OCI-M1 (cell line): ENCODE measurements at places on chromosomes 5 and 9.
A peak's percentile ranks its signal among the peaks of the same experiment; 100 is the strongest.

DNA sequence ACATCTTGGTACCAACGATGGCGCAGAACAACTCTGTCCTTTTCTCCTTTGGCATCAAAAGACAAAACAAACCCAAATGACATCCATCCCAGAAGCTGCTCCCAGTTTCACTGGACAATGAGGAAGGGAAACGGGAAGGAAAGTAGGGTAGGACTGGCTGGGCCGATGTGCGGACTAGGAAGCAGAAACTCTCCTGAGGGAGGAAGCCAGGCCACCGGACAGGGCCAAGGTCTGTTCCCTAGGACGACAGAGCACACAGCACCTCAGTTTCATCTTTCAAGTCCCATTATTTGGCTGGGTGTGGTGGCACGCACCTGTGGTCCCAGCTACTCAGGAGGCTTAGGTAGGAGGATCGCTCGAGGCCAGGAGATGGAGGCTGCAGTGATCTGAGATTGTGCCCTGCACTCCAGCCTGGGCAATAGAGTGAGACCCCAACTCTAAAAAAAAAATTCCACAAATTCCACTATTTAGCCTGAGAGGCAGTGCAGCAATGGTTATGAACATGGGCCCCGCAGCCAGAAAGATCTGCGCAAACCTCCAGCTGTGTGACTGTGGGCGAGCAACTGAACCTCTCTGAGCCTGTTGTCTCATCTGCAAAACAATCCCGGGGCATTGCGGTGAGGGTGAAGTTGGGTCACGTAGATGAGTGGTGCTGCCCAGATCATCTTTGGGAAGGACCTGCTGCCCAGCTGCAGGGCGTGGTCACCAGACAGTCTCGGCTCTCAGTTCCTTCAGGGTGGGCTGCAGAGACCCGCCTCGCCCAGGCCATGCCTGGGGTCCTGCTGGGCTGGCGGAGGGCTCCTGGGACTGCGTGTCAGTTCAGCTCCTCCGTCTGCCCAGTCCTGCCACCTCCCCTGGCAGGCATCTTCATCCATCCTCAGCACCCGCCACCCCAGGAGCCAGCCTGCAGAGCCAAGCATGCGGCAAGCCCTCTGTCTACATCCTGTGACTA, 101.2 kb upstream of the RAPGEF1 start:
- no peak for DNase-seq

GRCh38 chr9:100206899-100207298, 107.9 kb downstream of the INVS start:
- DNase-seq: no peak

DNA sequence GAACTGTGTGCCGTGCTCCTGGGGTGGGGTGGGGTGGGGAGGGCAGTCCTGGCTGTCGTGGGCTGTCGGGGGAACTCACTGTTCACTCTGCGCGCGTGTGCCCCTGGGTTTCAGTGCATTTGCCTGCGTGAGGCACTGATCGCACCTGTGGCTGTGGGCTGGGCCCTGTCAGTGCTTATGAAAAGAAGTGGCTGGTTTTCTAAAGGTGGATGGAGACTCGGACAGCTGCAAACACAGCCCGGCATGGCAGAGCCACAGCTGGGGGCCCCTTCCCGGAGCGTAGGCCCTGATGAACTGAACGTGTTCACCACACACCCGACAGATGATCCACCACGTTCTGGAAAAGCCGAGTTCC, 42.7 kb downstream of the NKD2 start:
- DNase-seq: no peak

DNA sequence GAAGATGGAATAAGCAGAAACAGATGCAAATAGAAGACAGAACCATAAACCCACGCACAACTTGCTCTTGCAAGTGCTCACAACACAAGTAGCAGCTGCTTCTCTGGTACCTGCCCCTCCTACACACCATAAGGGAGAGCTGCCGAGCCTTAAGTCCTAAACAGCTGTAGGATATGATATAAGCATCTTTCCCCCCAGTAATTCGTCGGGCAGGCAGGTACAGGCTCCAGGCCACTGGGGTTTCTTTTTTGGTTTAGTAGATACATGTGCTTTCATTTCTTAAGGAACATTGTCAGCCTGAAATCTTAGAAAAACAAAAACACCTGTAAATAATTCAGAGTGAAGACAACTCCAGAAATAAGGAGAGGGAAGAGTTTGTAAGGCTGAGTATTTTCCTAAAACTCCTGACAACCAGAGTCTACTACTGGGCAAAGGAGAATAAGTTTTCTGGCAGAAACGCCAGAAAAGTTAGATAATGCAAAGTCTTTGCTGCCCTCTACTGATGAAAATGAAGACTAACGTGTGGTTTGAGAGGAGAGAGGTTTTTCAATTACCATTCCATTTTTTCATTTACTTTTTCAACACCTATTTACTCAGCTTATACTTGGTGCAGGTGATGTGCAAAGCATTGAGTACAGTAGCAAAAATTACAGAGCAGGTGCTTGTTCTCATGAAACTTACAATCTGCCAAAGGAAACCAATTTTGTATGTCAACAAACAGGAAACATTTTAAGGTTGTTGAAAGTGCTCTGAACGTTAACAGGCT, 20.1 kb upstream of the TCERG1 start:
- DNase-seq: peak; percentile 79

DNA sequence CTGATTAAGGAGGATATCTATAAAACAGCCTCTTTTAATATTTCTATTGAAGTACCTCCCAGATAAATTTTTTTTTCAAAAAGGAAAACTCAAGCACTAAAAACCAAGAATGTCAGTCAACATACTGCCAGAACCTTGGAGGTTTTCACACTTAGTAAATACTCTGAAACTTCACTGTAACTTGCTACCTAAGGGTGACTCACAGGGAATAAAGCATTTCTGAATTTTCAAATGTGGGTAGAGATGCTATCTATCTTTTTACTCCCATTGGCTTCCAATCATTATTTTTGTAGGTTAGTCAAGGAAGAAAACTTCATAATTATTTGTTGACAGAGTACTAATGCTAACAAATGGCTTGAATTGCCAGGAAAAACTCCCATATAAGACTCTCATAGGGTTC, 46.1 kb downstream of the SLC25A46 start:
- DNase-seq: no peak

DNA sequence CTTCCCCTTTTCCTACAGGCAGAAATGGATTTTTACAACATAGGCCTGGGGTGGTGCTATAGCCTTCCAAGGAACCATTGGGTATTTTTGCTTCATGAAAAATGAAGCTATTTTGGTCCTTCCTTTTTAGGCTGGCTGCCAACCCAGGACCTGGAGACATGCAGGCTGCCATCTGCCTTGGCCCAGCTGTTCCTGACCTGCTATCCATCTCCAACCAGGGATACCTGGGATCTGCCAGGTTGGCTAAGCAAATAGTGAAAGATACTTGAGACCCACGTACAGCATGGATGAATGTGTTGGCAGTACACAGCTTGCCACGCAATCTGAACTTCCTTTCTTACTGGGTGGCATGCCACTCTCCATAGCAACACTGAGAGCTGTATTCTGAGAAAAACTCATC, 31.1 kb downstream of the MRPS27 start:
- DNase-seq: no peak

DNA sequence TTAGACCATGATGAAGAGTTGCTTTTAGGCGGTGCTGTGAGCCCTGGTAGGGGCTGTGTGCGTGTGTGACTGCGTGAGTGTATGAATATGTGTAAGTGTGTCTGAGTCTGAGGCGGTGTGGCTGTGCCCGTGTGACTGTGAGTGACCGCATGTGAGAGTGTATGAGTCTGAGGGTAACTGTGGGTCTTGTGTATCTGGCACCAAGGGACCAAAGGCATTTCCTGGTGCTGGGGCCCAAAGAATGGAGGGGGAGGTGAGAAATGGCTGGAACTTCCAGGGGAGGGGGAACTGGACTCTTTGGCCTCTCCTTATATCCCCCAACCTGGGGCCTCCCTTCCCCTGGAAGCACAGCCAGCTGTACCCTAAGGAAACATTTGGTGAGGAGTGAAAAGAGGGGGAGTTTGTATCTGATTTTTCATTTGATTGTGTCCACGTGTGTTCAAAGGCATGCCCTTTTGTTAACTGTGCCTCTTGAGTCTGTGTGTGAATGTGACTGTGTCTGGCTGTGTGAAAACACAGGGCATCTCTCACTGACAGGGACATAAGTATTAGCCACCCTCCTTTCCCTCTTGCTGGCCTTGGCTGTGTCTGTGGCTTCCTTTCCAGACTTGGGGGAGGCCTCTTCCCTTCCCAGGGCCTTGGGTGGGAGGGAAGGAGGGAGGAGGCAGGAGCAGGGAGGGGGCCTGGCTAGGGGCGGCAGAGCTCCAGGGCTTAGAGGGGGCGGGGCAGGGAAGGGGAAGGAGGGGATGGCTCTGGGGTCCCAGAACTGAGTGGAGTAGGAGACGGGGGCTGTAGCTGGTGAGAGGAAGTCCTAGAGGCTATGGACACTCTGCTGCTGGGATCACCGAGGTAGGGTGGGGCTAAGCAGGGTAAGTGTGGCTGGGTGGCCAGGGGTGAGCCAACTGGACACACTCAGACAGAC, 1.4 kb downstream of the IL11RA start:
- DNase-seq: no peak

GRCh38 chr5:68983043-68983442, 110.8 kb upstream of the SLC30A5 start:
- no peak for DNase-seq

DNA sequence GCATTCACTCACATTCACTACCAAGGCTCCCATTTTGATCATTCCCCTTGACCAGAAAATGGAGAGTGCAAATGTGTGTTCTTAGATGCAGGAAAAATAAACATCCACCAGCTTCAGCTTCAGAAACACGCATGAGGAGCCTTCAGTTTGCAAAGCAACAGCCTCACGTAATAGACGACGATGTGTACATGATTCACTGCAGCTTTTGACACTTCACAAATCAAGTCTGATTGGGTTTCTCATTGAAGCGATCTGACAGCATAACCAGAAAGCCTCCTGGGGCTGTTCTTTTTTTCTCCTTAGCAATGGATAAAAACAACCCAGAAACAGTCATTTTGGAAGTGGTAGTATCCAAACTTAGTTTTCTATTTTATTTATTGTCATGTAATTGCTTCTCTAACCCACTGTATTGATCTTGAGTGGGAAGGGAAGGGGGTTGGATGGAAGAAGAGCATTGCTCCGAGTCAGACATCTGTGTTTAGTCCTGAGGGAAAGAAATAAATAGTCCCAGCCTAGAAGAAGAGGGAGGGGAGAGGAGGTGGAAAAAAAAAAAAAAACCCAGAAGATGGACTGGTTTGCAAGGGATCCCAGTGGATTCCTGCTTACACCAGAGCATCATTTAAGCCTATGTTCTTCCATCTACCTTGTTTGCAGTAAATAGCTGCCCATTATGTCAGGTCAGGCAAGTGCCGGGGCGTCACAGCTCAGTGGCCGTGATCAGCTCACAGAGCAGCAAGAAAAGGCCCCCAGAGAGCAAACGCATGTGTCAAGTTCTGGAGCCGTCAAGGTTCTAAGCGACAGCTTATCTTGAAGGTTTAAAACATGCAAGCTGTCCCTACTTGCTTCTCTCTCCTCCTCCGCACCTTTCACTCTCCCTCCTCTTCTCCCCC, 190.2 kb upstream of the SNX2 start:
- DNase-seq: no peak

- DNase-seq: no peak
Measured at GRCh38 chr9:88722753-88723152, 187.8 kb downstream of the NXNL2 start.

GRCh38 chr9:135924628-135925338, 17.4 kb upstream of the CAMSAP1 start:
- no peak for DNase-seq
